ENCODE measurements at places on chromosomes 16 and 17. TPM values are rescaled to one million over a fixed set of nuclear protein-coding genes. Genes with fewer than 3 reads are reported as not detected.

The NACA2 gene
- not detected for total RNA-seq

The CCL16 gene
- total RNA-seq, result not detected

The HS3ST3A1 gene
- 0.11 TPM for total RNA-seq

GRCh38 chr17:36583787-36584186, 7.9 kb upstream of the DHRS11 start:
- H3K4me3 ChIP-seq, result no peak overlapping the region
- H3K36me3 ChIP-seq, result peaks cover 37% of the 10 kb centered on the region
- H3K27ac ChIP-seq, result no peak overlapping the region
- H3K4me1 ChIP-seq, result no peaks in the 10 kb centered on the region
- no peaks in the 10 kb centered on the region for H3K27me3 ChIP-seq

The CALB2 gene
- total RNA-seq, result not detected

All from activated CD8-positive, alpha-beta T cell treated with anti-CD3 and anti-CD28 coated beads for 36 hours (primary cell).